CD4-positive, alpha-beta T cell treated with Interleukin-17A for 4 hours (primary cell): ENCODE measurements at places on chromosomes 4 and X.

- no peak for DNase-seq
Measured at GRCh38 chr4:188002323-188002722, 6.8 kb downstream of the ZFP42 start.

- DNase-seq: no peak
Measured at GRCh38 chrX:44106864-44107263, 133.7 kb upstream of the NDP start.

DNA sequence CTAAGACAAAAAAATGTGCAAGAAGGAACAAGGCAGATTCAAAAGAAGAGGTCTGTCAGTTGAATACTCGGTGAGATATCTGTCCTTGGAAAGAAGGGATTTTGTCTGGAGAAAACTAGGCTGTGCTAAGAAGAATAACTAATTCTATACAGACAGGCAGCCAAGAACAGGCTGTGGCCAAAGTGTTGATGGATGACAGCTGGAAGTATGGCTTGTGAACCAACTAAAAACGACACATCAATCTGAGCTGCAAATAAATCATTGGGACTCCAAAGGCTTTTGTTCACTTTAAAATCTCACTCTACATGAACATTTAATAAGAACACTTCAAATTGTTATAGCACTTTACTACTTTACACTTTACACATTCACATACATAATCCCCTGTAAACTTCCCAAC, 70.5 kb upstream of the IGSF1 start:
- DNase-seq: no peak

GRCh38 chr4:56681853-56682525, 893 bp upstream of the HOPX start:
- DNase-seq: no peak

GRCh38 chrX:149010853-149011224, 494.3 kb downstream of the IDS start:
- no peak for DNase-seq

- no peak for DNase-seq
Measured at GRCh38 chrX:109635146-109635545, 10.2 kb upstream of the KCNE5 start.

GRCh38 chr4:20844311-20844710, 144.1 kb downstream of the PACRGL start:
- DNase-seq: no peak
